ENCODE measurements at places on chromosomes 3 and 15. TPM values are rescaled to one million over a fixed set of nuclear protein-coding genes. Genes with fewer than 3 reads are reported as not detected.

Gene DIPK2A
- 26.8 TPM for total RNA-seq

Gene CADPS
- 17.3 TPM for total RNA-seq

Gene PLCH1
- total RNA-seq = 4.6 TPM

Gene CIP2A
- total RNA-seq = 58.3 TPM

Gene TAMM41
- total RNA-seq = 8.3 TPM

Gene FAM81A
- not detected for total RNA-seq

Gene ADGRG7
- not detected for total RNA-seq

Gene MORC1
- total RNA-seq = not detected

Gene ACKR4
- total RNA-seq = 3.4 TPM

Gene C3orf18
- 4.2 TPM for total RNA-seq

Gene KLF15
- total RNA-seq = 0.29 TPM

Gene CLDN18
- not detected for total RNA-seq

Gene PTX3
- total RNA-seq = 602 TPM

Gene DNAH1
- 7.7 TPM for total RNA-seq

Gene UQCRC1
- 448 TPM for total RNA-seq

Gene MYO9A
- total RNA-seq = 35.5 TPM

Gene SEMA5B
- not detected for total RNA-seq

Gene C3orf22
- total RNA-seq = not detected

Gene GOLGA6D
- not detected for total RNA-seq

Measured in placental pericyte (primary cell).